Smooth muscle cell of the umbilical artery (primary cell): ENCODE measurements at places on chromosomes 11 and 22. TPM values are rescaled to one million over a fixed set of nuclear protein-coding genes. Genes with fewer than 3 reads are reported as not detected.

Gene C11orf16
- total RNA-seq: not detected in 2 replicates

Gene MMP7
- total RNA-seq: not detected in 2 replicates

Gene CCDC15
- total RNA-seq: 0.30 and 1.9 TPM in 2 replicates

Gene RBMXL2
- not detected in 2 replicates for total RNA-seq

Gene TMEM86A
- total RNA-seq: 1.3 and 1.8 TPM in 2 replicates

Gene PRODH
- not detected in 2 replicates for total RNA-seq

Gene NXPE4
- not detected in 2 replicates for total RNA-seq

Gene HTR3B
- not detected in 2 replicates for total RNA-seq

Gene LTBP3
- total RNA-seq: 140 and 192 TPM in 2 replicates

Gene CDON
- total RNA-seq: 7.1 and 8.1 TPM in 2 replicates

Gene IL17REL
- total RNA-seq: 0.09 TPM in 1 of 2 replicates, not detected in the other

Gene MYRF
- 22.0 and 26.3 TPM in 2 replicates for total RNA-seq
